Camera-type eye (tissue), 1 donor: ENCODE measurements at places on chromosomes 6 and 20. TPM values are rescaled to one million over a fixed set of nuclear protein-coding genes. Genes with fewer than 3 reads are reported as not detected.

Gene STMND1
- not detected for total RNA-seq

Gene HLA-DRB5
- not detected for total RNA-seq

Gene FERMT1
- total RNA-seq: 1.0 TPM

Gene PTCRA
- total RNA-seq: not detected
